ENCODE measurements at places on chromosomes 2 and 18.

DNA sequence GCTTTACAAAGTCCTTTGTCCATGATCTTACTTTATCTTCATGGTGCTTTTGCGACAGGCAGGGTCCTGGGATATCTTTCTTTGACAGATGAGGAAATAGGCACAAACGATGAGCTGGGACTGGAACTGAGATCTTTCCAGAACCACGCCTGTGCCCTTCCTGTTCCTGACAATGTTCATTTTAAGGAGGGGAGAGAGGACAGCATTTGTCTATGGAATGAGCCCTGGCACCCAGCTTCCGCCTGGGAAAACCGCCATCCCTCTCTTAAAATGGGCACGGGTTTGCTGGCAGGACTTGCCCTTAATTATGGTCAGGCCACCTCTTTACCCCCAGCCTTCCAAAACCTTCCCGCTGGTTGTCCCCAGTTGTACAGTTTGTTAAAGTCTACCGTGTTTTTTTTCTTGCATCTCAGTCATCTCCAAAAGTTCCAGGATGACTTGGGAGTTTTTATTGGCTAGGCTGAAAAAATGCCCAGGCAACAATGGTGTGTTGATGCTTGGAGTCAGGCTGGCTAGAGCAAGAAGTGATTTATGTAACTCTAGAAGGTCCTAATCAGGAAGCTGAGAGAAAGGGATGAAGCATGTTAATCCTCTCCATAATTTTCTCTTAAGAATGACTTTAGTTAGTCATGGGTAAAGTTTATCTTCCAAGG lies 264.9 kb upstream of the EPAS1 start:
- DNase-seq = no peak

DNA sequence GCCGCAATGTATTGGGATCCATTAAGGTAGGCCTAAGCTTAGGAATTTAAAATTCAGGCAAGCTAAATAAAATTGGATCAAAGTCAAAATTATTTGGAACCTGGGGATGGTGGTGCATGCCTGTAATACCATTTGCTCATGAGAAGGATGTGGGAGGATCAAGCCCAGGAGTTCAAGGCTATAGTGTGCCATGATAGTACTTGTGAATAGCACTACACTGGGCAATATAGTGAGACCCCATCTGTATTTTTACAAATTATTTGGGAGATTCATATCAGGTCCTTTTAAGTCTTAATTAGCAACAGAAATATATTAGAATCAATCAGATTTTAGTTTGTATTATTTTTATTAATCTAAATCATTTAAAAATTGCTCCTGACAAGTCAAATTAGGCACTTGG lies 39.8 kb upstream of the TLK1 start:
- DNase-seq = no peak

DNA sequence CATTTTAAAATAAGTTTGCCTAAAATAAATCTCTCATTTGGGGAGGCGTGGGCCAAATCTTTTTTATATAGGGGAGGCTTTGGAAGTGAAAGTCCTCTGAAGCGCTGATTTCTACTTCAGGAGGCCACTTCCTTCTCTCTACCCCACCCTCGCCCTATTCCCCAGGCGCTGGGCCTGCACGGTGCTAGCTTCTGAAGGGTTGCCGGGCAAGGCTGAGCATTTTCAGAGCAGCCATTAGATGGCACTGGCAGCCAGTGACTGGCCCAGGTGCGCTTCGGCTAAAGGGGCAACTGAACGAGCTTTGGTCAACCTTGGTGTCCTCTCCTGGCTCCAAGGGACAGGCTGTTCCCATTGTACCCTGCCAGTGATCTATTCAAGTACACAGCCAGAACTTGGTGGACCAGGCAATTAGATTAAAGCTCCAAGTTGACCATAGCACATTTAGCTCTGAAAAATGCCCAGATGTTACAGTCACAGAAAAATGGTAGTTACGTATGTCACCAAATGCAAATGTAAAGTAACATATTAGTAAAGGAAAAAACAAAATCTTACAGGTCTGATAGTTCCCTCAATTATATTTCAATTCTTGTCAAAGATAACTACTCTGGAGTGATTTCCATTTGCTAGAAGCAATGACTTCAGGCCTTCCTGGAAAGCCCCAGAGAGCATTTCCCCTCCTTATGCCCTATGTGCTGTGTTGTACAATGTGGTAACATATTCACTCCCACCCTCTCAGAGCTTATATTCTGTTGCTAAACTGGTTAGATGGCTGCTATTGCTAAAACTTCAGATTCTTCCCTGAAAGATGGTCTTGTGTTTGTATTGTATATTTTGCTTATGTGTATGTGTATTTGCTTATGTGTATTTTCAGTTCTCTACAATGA lies 2.1 kb downstream of the POMC start:
- peak; percentile 59 for DNase-seq

DNA sequence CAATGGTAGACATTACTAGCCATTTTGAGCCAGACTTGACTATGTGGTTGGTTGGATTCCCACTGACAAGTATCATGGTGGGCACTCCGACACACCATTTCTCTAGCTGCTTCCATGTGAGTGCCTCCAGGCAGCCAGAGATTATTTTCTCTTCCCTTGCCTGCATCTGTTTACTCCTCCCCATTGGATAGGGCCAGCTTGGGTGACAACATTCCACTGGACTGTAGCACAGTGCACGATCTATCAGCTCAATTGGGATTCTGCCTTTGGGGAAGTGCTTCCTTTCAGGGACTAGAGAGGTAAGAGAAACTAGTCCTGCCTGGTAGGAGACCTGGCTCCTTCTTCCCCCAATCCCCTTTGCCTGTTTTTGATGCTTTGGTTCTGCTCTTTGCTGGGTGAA lies 49.0 kb upstream of the MAP4K3 start:
- DNase-seq = no peak

DNA sequence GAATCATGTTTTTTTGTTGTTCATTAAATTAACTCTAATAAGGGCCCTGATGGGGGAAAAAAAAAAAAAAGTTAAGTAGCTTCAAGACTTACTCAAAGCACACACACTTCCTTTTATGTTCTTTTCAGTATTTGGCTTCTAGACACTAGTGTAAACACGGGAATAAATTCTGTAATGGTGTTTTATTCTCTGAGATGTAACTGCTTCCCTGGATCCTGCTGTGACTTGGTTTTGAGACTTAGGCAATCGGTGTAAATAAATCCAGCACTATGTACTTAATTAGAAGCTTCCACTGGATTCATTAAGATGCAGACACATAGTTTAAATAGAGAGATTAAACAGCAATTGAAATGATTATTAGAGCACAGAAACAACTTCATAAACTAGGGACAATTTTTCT lies 26.1 kb upstream of the AP1S3 start:
- DNase-seq = no peak

DNA sequence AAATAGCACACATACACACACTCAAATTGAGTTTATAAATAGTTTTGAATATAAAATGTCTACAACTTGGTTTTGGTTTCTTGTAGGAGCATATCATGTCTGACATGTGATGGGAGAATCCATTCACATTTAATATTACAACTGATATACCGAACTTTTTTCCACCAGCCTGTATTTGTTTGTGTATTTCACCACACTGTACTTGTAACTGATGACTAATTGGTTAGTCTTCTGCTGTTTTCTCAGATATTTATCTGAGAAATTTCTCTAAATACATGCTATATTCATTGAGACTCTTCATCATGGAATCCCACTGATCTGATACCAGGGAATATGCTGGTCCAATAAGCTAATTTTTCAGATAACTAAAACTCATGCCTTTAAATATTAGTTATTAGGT lies 56.3 kb upstream of the UBXN4 start:
- no peak for DNase-seq

DNA sequence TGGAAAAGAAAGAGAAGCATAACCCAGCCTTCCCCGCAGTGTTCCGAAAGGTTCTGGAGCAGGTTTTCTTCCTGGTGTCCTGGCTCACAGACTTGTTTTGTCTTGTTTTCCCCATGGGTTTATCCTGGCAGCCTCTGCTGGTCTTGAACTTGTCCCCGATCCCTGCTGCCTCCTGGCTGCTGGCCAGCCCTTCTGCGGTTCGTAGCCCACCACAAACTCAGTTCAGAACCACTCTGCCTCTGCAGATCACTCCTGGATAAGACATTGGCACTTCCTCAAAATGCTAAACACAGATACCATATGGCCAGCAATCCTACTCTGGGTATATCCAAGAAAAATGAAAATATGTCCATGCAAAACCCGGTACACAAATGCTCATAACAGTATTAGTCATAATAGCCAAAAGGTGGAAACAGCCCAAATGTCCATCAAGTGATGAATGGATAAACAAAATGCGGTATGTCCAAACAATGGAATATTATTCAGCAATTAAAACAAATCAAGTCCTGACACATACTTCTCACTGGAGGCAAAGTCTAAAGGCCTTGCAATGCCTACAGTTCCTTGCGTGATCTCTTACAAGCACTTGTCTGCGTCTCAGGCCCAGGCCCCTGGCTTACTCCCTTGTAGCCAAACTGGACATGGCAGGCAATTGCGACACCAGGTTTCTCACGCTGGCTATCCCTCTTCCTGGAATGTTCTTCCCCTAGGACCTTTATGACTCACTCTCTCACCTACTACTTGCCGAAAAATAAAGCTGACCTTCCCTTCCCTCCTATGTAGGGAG lies 28.0 kb upstream of the ARHGEF4 start:
- DNase-seq = no peak

DNA sequence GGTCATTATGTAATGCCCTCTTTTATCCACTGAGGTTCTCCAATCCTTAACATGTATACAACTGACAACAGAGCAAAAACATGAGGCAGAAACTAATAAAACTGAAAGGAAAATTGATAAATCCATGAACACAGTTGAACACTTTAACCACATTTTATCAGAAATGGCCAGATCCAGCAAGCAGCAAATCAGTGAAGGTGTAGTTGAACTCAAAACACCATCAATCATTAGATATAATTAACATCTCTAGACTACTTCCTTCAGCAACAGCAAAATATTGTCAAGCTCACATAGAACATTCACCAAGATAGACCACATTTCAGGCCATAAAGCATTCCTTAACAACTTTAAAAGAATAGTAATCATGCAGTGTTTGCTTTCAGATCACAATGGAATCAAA lies 72.9 kb downstream of the HS6ST1 start:
- no peak for DNase-seq

DNA sequence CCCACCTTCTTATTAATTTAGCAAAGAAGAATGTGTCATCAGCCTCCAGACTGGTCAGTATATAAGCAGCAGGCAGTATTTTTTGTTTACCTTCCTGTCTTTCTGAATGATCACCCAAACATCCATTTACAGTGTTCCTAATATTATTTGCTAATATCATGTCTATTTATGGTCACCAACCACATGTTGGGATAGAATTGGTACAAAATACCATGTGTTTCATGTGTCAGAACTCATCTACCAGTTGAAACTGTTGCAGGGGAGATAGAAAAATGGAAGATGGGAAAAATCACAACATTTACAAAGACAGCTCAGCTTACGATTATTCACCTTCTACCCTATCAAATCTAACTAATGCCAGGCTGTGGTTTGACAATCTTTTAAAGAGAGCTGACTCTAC lies 66.2 kb downstream of the ANKRD44 start:
- DNase-seq = no peak

- DNase-seq = peak; percentile 50
Measured at GRCh38 chr2:86396291-86396785, 44.8 kb upstream of the KDM3A start.

DNA sequence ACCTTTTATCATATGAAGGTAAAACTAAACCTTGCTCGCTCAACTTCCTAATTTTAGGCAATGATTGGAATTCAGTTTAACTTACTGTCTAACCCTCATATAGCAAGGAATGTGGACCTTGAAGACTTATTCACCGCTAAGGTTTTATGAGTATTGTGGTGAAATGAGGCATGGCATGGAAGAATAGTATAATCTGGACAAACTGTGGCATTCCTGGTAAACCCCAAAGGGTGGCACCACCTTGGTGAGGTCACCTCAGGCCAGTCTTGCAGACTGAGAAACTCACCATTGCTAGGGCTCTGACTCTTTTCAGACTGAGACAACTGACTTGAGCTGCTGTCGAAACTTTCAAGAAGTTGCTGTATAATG lies 51.1 kb upstream of the EHBP1 start:
- DNase-seq = no peak

- DNase-seq = peak; percentile 87
Measured at GRCh38 chr2:72915907-72916742, 1.2 kb upstream of the EMX1 start.

GRCh38 chr2:165357758-165358157 lies 111.7 kb upstream of the CSRNP3 start:
- no peak for DNase-seq

DNA sequence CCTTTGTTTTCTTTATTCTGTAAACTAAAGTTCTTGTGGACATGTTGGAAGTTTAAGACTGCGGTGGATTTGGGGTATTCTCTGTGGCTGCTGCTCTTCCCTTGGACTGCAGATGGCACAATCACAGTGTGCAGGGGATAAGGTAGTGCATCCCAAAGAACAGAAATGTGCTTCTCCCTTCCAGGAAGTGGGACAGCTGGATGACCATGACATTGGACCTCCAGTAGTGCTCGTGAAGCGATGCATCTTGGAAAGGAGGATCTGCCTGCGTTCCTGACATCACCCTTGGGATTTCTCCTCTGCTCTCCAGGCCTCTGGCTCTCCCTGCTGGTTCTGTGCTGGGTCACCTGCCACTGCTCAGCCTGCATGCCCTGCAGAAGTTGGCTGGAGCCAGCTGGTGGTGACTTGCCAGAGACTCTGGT lies 109.9 kb downstream of the SLC4A3 start:
- DNase-seq = no peak

DNA sequence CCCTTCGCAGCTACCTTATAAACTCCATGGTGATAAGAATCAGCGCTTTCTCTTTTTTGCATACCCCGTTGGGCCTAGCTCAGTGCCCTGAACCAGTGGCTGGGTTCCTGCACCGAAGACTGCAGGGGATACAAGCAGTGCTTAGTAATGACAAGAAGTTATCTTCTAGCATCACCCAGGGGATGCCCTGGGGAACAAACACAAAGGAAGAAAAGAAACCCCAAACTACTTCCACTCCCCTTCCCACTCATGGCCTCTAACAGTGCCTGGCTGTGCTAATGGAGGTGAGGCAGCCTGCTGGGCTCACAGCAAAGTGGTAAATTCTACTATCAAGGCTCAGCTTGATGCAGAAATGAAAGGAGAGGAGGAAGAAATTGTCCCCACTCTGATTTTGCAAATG lies 314.7 kb downstream of the TXNL1 start:
- no peak for DNase-seq
